NB4 (cell line): ENCODE measurements at places on chromosomes 12 and 14.
A peak's percentile ranks its signal among the peaks of the same experiment; 100 is the strongest.

DNA sequence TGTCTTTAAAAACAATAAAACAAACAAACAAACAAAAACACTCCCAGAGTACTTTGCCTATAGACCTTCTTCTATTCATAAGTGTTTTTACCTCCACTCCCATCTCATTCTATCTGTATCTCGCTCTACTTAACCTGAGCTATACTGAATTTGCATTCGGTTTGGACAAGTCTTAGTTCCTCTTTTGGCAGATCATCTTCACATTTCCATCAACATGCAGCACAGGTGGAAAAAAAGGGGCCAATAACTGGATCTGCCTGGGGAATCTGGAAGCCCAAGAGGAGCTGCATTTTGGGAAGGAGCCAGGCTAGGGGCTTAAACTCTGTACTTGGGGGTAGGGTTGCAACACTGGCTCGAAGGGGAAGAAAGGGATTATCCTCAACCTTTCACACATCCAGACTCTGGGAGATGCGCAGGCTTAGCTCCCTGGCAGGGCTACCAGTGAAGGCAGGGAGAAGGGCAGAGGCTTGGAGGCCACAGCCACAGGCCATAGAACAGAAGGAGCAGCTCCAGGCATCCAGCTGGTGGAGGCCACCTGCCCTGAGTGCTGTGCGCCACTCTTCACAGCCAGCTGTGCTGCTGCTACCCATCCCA, 4.1 kb downstream of the NINJ2 start:
- DNase-seq, result no peak

DNA sequence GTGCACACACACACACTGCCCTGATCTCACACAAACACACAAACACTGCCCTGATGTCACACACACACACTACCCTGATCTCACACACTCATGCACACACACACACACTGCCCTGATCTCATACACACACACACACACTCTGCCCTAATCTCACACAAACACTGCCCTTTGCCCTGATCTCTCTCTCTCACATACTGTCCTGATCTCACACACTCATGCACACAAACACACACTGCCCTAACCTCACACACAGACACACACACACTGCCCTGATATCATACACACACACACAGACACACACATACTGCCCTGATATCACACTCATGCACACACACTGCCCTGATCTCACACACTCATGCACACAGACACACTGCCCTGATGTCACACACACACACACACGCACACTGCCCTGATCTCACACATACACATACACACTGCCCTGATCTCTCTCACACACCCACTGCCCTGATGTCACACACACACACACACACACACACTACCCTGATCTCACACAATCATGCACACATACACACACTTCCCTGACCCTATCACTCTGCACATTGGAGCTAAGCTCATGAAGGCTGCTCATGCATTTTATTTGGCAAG, 97.6 kb upstream of the DIO3 start:
- no peak for DNase-seq

GRCh38 chr12:67601126-67601525, 47.4 kb upstream of the DYRK2 start:
- DNase-seq, result no peak

DNA sequence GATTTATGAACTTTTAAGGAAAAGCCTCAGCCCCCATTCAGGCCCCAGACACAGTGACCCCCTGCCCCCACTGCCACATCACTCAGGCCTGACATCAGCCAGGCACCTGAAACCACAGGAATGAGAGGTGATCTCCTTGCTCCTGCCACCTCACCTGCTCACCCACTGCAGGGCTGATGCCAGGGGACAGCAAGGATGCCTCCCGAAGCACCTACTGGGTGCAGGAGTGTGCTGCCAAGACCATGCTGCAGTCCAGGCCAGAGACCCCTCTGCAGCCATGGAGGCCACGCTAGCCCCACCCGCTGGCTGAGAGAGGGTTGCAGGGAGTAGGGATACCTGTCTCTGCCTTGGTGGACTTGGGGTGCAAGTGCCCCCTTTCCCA, 18.6 kb upstream of the KRT7 start:
- DNase-seq, result peak; percentile 36
